Cerebellar nuclear complex (tissue), 1 donor: ENCODE measurements at places on chromosomes 13 and 19.

DNA sequence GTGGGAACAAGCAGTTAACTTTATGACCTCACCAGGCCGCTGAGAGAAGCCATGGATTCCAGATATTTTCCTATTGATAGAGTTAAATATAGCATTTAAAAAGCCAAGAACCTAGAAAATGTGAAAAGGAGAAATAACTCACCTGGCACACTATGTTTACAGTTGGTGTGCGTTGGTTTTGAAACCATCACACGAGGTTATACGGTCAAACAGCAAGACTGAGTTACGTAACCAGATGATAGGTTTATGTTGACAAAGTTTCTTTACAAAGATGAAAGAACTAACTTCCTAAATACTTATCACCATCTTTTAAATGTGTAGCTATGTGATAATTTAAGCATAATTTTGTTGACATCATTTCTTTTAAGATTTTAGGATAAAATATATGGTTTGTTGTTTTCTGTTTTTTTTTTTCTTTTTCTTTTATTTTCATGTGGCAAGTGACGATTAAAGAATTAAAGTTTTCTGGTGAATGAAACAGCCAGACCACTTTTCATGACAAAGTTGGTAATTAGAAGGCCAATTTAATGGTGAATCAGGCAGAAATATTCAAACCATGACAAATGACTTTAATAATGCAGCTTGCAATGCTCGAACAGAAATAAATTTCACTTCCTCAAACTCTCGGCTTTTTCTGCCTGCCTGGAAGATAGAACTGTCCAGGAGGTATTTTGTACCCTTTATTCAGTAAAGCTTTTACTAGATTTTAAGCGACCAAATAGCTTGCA lies 339.1 kb upstream of the OBI1 start:
- DNase-seq = no peak

GRCh38 chr19:32642771-32643170 lies 32.2 kb downstream of the ANKRD27 start:
- no peak for DNase-seq

DNA sequence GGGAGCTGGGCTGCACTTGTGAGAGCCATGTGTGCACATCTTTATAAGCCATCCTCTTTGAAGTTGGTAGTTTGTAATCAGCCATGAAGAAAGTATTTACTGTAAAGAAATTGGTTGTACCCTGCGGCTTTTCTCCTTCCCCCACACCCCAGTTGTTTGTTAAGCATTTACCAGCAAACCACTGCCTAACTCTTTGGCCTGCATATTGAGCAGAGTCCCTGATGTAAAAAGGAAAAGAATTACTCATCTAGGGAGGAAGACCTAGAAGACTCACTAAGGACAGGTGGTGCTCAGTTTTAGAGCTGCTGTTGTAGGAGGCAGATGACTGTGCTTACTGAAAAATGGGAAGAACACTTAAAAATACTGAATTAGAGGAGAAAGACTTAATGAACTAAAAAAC lies 245.3 kb downstream of the PCCA start:
- DNase-seq = no peak

DNA sequence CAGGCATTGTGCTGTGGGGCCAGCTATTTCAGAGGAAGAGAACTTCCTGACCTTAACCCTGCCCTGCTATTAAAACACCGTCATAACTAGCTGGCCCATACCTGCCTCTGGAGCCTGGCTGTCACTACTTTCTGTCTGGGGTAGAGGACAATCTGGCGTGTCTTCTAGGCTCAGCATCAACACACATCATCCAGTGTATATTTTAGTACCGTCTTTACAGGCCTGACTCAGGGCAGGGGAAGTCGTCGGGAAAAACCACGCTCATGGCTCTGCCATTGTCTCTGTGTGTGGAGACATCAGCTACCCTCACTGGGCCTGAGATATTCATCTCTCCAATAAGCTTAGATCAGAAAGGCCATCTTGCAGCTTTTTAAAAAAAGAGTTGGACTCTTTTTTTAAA lies 151.1 kb downstream of the KATNAL1 start:
- no peak for DNase-seq

GRCh38 chr13:45492538-45492937 lies 27.8 kb downstream of the COG3 start:
- DNase-seq = no peak

- no peak for DNase-seq
These were observed 19.3 kb downstream of the RUBCNL start for GRCh38 chr13:46367617-46368327.

- no peak for DNase-seq
These were observed 41.3 kb downstream of the NWD1 start for GRCh38 chr19:16760990-16761389.

DNA sequence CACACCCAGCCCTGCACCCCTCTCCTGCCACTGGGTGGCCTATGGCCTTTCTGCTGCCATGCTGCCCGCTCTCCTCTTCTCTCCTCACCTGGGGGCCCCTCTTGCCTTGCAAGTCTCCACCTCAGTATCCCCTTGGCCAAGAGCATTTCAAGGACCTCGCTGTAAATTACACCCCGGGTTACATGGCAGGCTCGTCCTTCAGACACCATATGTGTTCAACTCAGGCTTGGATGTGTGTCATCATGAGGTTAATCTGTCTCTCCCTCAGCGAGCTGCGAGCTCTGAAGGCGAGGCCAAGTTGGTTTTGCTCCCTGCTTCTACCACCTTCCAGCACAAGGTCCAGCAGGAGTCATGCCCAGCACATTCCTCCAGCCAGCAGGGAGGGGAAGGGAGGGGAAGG lies 74.8 kb upstream of the TM9SF2 start:
- DNase-seq = no peak

GRCh38 chr19:12721656-12722565 lies 1.8 kb downstream of the TNPO2 start:
- DNase-seq = no peak
